NCI-H1694 treated with DMSO at 0.1 percent for 48 hours (cell line): ENCODE measurements at places on chromosomes 13 and 19.

GRCh38 chr13:113373811-113374485 lies 10.0 kb upstream of the GRTP1 start:
- no peak for DNase-seq

- DNase-seq: no peak
These were observed 1244.9 kb downstream of the PCDH17 start for GRCh38 chr13:58876473-58876872.

DNA sequence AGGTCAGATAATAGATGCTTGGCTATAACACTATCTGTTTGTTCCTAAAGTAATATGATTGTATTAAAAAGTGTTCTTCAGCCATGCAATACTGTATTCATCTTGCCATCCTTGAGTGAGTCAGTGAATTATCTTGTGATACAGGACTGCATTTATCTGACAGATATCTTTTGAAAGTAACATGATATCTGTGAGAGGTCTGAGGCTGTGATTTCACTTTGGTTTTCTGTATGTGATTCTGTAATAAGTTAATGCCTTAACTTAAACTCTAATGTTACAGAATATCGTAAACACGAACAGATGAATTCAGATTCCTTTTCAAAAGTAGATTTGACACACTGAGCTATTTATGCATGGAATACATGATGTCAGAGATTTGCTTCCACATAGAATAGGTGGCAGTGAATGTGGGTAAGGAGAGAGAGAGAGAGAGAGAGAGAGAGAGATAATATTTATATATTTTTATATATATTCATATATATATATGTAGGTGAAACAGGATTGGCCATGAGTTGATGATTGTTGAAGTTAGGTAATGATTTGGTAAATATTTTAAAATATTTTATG lies 97.9 kb upstream of the RNF113B start:
- no peak for DNase-seq

- DNase-seq: no peak
These were observed 547.9 kb downstream of the FGF9 start for GRCh38 chr13:22218797-22219196.

- no peak for DNase-seq
These were observed 2.6 kb downstream of the TNFRSF19 start for GRCh38 chr13:23572836-23573235.

DNA sequence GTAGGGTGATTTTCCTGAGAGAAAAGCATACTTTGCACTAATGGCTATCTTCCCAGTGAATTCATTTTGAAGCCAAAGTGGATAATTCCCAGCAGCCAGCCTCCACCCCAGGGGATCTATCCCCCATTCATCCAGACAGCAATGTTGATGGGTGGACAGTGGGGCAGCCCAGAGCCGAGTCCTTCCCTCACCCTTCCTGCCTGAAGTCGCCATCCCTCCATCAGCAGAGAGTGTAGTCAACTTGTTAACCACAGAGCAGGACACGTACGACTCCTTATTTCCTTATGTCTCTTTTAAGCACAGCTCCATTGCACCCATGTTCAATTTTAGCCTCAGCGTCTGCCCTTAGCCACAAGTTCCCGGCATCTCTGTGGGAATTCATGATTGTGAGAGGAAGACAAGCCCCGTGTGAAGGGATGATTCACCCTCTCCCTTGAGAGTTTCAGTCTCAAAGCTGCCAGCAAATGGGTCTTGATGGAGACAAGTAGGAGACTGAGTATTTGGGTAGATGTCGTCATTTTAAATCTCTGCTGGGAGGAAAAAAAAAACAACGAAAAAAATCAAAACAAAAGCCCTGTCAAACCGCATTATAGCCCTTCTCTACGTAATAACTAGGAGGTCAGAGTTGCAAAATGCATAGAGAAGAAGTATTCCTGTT lies 58.3 kb upstream of the MEDAG start:
- DNase-seq: no peak

DNA sequence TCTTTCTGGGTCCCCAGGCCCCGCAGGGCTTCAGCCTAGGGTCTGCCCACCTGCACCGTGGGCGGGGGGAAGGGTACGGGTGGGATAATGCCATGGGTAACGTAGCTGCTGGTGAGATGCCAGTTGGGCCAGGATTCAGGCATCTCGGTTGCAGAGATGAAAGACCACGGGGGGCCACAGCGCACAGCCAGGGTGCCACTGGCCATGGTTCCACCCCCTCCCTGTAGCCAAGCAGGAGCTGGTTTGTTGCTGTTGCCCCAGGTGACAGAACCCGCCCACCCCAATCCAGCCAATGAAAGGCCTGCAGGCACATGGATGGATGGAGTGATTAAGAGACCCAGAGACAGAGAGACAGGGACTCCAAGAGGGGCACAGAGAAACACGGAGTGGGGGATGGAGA lies 1.0 kb upstream of the CGB7 start:
- no peak for DNase-seq
